ENCODE measurements at places on chromosomes 13 and 19. TPM values are rescaled to one million over a fixed set of nuclear protein-coding genes. Genes with fewer than 3 reads are reported as not detected.
A peak's percentile ranks its signal among the peaks of the same experiment; 100 is the strongest.

DNA sequence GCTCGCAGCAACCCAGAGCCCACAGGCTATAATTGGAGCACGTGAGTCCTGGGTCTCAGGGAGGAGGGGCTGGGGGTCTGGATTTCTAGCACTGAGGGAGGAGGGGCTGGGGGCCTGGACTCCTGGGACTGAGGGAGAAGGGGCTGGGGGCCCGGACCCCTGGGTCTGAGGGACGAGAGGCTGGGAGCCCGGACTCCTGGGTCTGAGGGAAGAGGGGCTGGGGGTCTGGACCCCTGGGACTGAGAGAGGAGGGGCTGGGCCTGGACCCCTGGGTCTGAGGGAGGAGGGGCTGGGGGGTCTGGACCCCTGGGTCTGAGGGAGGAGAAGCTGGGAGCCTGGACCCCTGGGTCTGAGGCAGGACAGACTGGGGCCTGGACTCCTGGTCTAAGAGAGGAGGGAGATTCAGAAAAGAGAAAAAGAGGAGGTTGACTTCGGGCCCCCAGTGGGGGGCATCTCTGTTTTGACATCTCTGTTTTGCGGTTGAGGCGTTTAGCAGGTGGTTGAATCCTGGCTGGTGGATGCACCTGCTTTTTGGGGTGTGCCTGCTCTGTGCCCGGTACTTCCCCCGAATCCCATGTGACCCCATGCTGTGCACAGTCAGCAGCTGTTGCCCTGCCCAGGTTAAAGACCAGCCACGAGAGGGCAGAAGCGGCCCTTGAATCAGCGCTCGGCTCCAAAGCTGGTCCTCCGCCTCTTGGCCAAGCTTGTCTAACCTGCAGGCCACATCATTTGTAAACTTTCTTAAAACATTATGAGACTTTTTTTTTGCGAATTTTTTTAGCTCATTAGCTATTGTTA, 10.5 kb downstream of the PVR start:
- no peak overlapping the region for H3K4me3 ChIP-seq
- H3K27me3 ChIP-seq = no peaks in the 10 kb centered on the region
- DNase-seq = peak; percentile 66
- no peak overlapping the region for H3K27ac ChIP-seq
- no peaks in the 10 kb centered on the region for H3K4me1 ChIP-seq

DNA sequence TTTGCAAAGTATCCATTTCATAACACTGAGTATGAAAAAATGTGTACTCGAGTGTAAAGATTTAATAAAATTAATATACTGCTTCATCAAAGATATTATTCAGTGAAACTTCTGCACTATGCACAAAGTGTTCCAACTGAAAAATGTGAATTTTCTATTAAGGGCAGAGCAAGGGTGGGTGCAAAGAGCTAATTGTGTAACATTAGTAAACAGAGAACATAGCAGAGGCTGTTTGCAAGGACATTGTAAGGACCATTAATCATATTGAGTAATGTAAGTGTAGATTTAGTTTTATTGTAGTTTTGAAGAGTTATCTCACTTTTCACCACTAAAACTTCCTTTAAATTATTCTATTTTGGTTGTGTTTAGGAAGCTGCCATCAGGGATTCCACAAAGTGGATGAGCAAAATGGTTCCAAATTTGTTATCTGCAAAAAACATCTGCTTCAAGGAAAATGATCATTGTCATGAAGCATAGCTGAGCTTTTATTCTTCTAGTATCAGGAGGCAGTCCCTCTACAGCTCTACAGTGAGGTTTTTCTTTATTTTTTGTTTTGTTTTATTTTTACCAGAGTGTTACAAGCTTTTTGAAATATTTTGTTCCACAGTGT, 1375.4 kb downstream of the SLITRK1 start:
- no peaks in the 10 kb centered on the region for H3K36me3 ChIP-seq
- H3K4me3 ChIP-seq = no peak overlapping the region
- no peaks in the 10 kb centered on the region for H3K4me1 ChIP-seq
- no peaks in the 10 kb centered on the region for H3K27me3 ChIP-seq
- no peak for DNase-seq
- H3K27ac ChIP-seq = no peak overlapping the region

The CFAP97D2 gene
- total RNA-seq = not detected

The WDR88 gene
- not detected for total RNA-seq

DNA sequence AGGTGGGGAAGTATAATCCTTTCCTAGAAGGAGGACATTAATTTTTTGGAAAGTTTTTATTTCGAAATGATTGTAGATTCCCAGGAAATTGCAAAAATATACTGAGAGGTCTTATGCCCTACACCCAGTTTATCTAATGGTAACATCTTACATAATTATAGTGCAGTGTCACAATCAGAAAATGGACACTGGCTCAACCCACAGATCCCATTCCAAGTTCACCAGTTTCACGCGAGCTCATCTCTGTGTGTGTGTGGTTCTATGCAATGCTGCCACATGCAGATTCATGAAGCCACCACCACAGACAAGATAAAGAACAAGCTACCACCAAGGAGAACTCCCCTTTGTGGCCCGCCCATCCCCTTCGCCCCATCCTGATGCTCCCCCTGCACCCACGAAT, 24.4 kb downstream of the IL17D start:
- H3K4me3 ChIP-seq = no peak overlapping the region
- peaks cover 4% of the 10 kb centered on the region for H3K27me3 ChIP-seq
- H3K36me3 ChIP-seq = no peaks in the 10 kb centered on the region
- DNase-seq = no peak
- H3K27ac ChIP-seq = no peak overlapping the region

The PDE4A gene
- total RNA-seq = 5.7 TPM

DNA sequence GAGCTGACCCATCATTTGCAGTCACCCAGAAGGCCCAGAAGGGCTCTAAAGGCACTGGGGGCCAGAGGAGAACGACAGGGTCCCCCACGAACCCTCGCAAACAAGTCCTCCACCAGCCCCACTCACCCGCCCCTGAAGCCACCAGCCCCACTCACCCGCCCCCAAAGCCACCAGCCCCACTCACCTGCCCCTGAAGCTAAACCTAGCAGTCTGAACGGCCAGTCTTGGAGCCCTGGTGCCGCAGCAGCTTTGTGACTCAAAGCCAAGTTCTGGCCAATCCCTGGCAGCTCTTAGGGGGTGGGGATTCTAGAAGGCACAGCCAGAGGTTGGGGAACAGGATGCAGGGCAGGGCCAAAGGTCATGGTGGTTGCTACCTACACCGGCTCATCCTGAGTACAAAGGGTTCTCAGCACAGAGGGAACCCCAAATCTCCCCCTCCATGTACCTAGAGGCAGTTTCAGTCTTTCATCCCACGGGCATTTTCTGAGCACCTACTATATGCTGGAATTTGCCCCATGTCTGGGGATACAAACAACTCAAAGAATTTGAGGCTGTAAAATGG, at the start of gene IQCN:
Gene IQCN (minus strand): TSS at position 234 of the 562 bp plus-strand sequence. CDS start 4,974 bp downstream, outside the sequence.
- peaks cover 2% of the 10 kb centered on the region for H3K36me3 ChIP-seq
- no peak for DNase-seq
- peaks cover 9% of the 10 kb centered on the region for H3K27me3 ChIP-seq

DNA sequence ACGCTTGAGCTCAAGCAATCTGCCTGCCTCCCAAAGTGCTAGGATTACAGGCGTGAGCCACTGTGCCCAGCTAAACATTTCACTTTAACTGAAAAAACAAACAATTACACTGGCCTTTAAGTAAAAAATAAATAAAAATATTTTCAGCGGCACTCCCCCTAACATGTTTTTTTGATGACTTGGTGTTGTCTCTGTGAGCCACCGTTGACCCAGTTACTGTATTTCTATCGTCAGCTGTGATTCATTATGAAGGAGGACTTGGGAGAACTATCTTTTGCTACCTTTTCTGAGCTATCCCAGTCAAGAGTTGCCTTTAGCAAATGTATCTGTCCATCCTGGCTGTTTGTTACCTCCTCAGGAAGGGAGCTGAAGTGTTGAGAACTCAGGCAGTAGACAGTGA, 18.5 kb upstream of the C19orf33 start:
- peaks cover 14% of the 10 kb centered on the region for H3K4me1 ChIP-seq
- DNase-seq = no peak
- peaks cover 2% of the 10 kb centered on the region for H3K27me3 ChIP-seq
- no peak overlapping the region for H3K4me3 ChIP-seq
- H3K27ac ChIP-seq = no peak overlapping the region

DNA sequence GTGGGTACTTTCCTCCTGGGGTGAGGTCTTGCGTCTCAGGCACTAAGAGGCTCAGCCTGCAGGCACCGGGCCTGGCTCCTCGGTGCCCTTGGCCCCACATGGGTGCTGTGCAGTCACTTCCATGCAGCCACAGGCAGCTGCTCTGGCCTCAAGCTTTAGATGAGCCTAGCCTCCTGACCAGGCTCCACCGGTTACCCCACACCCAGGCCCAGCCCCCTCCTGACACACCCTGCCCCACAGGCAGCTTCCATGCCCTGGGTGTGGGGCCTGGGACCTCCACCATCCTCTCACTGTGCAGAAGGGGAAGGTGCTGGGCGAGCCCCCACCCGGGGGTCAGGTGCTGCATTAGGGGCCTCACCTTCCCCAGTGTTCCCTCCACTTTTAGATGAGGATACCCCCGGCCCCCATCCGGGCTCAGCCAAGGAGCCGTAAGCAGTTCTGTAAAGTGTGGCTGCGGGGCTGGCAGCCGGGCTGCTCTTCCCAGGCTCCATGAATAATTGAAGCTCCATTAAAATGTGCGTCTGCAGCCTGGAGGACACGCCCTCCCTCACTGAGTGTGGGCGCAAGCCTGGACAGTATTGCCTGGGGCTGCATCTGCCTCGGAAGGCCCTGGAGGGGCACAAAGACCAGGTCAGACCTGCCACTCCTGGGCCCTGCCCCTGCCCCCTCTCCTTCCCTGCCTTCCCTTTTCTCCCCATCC, 72.5 kb upstream of the KCTD15 start:
- DNase-seq = peak; percentile 84
- peaks cover 23% of the 10 kb centered on the region for H3K36me3 ChIP-seq
- peak overlapping the region; percentile 82 for H3K4me3 ChIP-seq
- peaks cover 55% of the 10 kb centered on the region for H3K27me3 ChIP-seq
- H3K4me1 ChIP-seq = peaks cover 73% of the 10 kb centered on the region

The AKAP8 gene
- total RNA-seq = 28.9 TPM

- H3K4me1 ChIP-seq = no peaks in the 10 kb centered on the region
- H3K36me3 ChIP-seq = peaks cover 4% of the 10 kb centered on the region
- H3K4me3 ChIP-seq = no peak overlapping the region
- no peak for DNase-seq
- H3K27ac ChIP-seq = no peak overlapping the region
- H3K27me3 ChIP-seq = no peaks in the 10 kb centered on the region
Measured at GRCh38 chr13:49353908-49354307, 90.0 kb downstream of the CAB39L start.

DNA sequence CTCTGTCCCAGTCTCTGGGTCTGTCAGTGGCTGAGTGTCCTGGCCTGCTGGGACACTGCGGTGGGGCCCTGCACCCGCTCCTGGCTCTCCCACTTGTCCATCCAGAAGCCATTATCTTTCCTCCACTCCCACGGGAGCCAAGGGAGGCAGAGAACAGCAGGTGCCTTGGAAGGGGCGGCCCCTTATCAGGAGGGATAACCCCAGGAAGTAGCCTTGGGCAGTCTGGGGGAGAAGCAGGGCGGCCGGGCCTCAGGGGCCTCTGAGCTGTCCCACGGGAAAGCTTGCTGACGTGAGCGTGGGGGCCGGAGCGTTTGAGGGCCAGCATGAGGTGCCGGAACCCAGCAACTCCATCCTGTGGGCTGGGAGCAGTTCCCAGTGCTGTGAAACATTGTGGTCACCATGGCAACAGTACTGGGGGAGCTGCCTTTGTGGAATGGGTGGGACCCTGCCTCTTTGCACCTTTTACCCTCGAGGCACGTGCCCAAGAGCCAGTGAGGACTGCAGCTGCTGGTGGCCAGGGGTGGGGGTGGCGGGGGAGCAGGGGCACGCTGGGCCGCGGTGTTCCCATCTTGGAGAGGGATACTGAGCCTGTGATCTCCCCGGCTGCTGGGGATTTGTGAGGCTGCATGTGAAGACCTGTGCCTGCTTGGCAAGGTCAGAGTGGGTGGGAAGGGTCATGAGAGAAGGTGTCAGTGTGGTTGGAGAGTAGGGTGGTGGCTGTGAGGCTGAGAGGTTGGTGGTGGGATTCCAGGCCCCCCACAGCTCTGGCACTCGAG, 20.9 kb downstream of the KLHL26 start:
- peaks cover 19% of the 10 kb centered on the region for H3K27me3 ChIP-seq
- H3K4me3 ChIP-seq = peak overlapping the region; percentile 14
- peaks cover 14% of the 10 kb centered on the region for H3K4me1 ChIP-seq
- peaks cover 6% of the 10 kb centered on the region for H3K36me3 ChIP-seq

- peaks cover 6% of the 10 kb centered on the region for H3K27me3 ChIP-seq
- peak within 1 kb of the TSS; percentile 94 for H3K4me3 ChIP-seq
- peak; percentile 89 for DNase-seq
- peak within 1 kb of the TSS; percentile 85 for H3K27ac ChIP-seq
- H3K4me1 ChIP-seq = peaks cover 6% of the 10 kb centered on the region
Measured at GRCh38 chr13:27270594-27271520, at the start of gene RASL11A. Gene RASL11A, plus strand, starts transcription at chr13:27270830. Its CDS starts 115 bp downstream, at chr13:27270945.

GRCh38 chr19:50668416-50668815, 19.2 kb downstream of the C19orf81 start:
- DNase-seq = no peak
- peaks cover 21% of the 10 kb centered on the region for H3K27me3 ChIP-seq
- H3K4me1 ChIP-seq = no peaks in the 10 kb centered on the region
- no peak overlapping the region for H3K27ac ChIP-seq
- H3K36me3 ChIP-seq = peaks cover 4% of the 10 kb centered on the region

- H3K4me1 ChIP-seq = no peaks in the 10 kb centered on the region
- no peak overlapping the region for H3K27ac ChIP-seq
- DNase-seq = no peak
- no peak overlapping the region for H3K4me3 ChIP-seq
- no peaks in the 10 kb centered on the region for H3K36me3 ChIP-seq
Measured at GRCh38 chr13:46839399-46839798, 42.4 kb upstream of the ESD start.

The FGF21 gene
- not detected for total RNA-seq

DNA sequence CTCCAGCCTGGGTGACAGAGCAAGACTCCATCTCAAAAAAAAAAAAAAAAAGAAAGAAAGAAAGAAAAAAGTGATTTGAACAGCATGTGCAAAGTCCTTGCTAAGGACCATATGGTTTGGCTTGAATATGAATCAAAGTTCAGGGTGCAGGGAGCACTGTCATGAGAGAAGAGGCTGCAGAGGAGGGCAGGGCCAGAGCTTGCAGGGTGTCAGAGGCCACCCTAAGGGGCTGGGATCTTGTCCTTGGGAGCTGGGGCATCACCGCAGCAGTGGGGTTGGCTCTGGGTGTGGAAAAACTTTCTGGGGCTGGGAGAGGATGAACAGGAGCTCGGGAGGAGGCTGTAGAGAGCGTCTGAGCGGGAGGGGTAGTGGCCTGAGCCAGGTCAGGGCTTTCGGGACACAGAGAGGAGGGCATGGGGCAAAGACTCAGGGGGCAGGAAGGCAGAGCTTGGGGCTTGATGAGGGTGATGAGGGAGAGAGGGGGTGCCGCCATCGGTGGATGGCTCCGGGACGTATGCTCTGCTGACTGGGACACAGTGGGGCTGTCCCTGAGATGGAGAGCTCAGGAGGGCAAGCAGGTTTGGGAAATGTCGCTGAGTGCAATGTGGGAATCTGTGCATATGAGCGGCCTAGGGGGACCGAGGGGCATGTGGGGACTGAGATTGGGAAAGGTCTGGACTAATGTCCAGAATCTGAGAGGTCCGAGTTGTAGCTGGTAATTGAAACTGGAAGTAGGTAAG, 3.0 kb downstream of the TRPM4 start:
- no peak for DNase-seq
- H3K4me1 ChIP-seq = peaks cover 10% of the 10 kb centered on the region
- H3K4me3 ChIP-seq = peak overlapping the region; percentile 16
- peaks cover 4% of the 10 kb centered on the region for H3K27me3 ChIP-seq

The CEACAM16 gene
- total RNA-seq = not detected
